ENCODE measurements at places on chromosomes 7 and 10.

DNA sequence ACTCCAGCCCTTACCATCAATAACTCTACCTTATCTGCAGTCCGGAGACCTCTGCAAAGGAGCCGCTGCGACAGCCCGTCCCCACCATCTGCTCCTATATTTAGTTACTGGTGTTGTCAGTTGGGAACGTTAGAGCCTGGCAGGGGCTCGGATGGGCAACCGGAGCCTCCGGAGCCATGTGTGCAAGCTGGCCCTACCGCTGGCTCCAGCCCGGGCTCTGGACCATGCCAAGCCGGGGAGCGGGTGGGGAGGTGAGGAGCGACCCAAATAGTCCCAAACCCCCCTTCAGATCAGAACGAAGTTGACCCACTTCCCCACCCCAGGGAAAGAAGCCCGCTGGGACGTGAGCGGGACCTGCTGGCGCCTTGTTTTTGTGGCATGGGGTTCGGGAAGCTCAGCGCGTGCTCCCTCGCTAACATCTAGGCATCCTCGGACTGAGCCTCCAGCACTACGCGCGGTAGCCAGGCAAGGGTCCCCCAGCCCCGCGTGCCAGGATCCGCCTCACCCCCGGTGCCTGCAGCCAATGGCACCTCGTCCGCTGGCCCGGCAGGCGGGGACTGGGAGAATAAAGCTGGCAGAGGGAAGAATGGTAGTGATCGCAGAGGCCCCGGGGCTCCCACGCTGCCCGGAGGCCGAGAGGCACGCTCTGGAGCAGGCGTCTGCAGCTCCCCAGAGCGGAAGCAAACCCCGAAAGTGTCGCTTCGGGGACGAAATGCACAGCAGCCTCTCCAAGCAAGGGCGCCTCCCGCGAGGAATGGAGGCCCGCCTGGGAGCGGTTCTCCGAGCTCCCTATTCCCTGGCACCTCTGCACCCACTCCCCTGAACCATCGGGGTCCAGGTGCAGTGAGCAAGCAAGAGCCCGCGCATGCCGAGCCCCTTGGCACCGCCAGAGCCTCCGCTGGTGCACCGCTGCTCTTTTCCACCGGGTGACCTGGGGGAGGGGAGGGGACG, 679 bp downstream of the LRRC20 start:
- no peak for DNase-seq

DNA sequence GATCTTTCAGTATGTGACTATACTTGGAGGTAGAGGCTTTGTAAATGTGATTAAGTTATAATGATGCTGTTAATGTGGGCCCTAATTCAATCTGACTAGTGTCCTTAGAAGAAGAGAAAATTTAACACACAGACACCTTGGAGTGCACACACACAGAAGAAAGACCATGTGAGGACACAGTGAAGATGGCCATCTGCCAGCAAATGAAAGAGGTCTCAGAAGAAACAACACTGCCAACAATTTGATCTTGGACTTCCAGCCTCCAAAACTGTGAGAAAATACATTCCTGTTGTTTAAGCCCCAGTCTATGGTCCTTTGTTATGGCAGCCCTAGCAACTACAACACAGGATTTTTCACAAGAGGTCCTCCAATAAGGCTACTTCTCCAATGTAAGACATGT, 120.9 kb upstream of the ABCB5 start:
- no peak for DNase-seq

GRCh38 chr10:70193391-70193844, 23.1 kb upstream of the SAR1A start:
- DNase-seq: no peak

- no peak for DNase-seq
Measured at GRCh38 chr10:97013568-97013967, 172.2 kb downstream of the SLIT1 start.

GRCh38 chr10:23408330-23408976, 30.4 kb upstream of the OTUD1 start:
- no peak for DNase-seq
